ENCODE measurements at places on chromosomes 16 and 17.
A peak's percentile ranks its signal among the peaks of the same experiment; 100 is the strongest.

DNA sequence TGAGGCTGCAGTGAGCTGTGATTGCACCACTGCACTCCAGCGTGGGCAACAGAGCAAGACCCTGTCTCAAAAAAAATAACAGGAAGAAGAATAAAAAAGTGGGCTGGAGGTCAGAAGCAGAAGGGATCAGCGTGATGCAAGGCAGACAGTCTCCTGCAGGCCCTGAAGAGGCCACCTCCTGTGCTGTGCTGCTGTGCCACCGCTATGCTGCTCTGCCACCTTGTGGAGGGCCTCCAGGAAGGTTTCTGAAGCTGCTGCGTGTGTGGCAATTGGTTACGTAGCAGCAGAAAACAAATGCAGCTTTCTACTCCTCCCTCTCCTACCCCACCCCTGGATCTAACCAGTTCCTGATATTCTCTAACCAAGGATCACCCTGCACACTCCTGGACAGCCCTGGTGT lies 815.5 kb downstream of the KCNJ18 start:
- no peak for DNase-seq

- DNase-seq, result no peak
These were observed 993.5 kb downstream of the CDH8 start for GRCh38 chr16:61042737-61043136.

DNA sequence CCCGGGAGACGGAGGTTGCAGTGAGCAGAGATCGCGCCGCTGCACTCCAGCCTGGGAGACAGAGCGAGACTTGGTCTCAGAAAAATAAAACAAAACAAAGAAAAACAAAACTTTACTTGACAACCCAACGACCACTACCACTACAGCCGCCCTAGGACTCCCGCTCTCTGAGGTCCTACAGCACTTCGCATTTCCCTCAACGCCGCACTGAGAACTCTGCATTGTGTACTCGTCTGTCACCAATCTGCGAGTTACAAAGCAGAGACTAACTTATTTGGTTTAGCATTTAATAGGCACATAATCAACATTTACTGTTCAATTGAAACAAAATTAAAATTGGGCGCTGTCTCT lies 479 bp upstream of the ZNF207 start:
- peak; percentile 72 for DNase-seq

DNA sequence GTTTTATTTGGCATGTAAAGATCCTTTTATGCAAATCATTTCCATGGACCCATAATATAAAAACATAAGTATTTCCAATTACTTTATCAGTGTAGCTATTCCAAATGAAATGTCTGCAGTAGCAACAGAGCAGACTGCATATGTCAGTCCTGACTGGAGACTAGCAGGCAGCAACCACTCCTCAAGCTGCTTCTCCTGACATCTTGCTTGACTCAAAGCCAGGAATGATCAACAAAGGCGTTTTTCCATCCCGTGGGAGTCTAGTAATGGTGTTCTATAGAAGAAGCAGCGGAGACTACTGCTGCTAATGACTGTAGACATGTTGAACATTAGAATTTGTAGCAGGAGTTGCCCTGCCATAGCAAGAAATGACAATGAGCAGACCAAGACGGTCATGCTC lies 73.2 kb upstream of the AKTIP start:
- no peak for DNase-seq

DNA sequence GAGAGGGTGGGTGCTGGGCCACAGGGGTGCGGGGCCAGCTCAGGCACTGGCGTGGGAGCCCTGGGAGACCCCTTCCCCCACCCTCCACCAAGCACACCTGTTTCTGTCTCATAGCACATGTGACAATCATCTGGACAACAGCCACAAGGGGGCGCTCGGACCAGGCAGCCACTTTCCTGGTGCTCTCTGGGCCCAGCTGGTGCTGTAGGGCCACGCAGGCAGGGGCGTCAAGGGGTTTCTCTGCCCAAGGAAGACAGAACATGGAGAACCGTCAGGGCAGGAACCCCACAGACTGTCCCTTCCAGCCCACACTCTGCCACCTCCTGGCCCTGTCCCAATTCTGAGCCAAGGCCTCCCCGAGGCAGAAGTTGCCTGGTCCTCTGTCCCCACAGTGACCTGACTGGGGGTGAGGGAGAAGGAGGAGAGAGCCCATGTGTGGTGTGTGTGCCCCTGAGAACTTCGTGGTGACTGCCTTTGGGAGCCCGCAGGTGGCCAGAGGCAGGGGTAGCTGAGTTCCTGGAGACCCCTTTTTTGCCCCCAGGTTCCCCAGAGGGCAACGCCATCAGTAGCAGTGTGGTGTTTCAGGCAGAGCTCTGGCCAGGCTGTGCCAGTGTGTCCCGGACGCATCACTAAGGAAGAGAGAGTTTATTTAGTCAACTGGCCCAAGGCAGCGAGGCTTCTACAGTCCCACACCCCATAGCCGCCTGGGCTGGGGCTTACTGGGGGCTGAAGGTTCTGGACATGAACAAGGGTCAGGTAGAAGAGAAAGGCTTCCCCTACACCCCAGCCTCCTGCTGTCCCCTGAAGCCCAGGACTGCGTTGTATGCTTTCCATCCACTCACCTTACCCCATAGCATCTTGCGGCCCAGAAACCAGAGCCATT lies 3.1 kb upstream of the SETD6 start:
- DNase-seq, result peak; percentile 95

GRCh38 chr17:46878055-46878454 lies 26.7 kb downstream of the WNT9B start:
- no peak for DNase-seq

DNA sequence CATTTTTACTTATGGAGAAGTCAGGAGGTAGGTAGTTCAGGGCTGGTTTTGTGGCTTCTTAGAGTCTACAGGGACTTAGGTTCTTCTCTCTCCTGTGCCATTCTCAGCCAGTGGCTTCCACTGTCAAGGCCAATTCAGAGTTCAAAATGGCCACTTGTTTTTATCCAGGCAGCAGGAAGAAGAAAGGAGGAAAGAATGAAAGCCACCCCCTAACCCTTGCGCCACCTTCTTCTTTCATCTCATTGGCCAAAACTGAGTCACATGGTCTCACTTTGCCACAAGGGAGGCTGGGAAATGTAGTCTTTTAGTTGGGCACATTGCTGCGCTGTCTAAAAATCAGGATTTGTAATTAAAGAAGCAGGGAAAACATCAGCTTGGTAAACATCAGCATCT lies 60.8 kb upstream of the MED9 start:
- no peak for DNase-seq

DNA sequence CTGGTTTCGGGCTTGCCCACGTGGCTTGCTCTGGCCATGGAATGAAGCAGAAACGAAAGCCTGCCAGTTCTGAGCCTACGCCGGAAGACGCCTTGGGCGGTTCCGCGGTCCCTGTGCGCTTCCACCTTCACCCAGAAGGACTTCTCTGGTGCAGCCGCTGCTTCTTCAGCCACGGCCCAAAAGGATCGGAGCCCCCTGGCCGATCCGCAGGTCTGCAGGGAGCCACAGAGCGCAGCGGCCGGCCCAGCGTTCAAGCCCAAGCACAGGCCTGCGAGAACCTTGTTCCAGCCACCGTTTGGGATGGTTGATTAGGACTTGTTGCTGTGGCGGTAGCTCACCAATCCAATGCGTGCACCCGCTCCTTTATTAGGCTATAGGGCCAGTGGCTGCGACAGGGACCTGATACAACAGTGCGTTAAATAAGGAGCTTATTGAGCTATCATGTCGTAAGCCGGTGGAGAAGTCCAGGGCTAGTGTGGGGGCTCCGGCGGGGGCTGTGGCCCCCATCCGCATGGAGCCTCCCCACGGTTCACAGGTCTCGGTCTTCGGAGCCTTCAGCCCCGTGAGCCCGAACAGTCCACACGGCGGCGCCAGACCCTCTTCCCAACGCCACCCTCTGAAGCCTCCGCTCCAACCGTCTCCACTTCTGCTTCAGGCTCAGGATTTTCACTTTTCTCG lies 10.2 kb upstream of the MPP2 start:
- DNase-seq, result peak; percentile 84

- DNase-seq, result no peak
These were observed 47.5 kb downstream of the BAIAP2 start for GRCh38 chr17:81082177-81083073.

DNA sequence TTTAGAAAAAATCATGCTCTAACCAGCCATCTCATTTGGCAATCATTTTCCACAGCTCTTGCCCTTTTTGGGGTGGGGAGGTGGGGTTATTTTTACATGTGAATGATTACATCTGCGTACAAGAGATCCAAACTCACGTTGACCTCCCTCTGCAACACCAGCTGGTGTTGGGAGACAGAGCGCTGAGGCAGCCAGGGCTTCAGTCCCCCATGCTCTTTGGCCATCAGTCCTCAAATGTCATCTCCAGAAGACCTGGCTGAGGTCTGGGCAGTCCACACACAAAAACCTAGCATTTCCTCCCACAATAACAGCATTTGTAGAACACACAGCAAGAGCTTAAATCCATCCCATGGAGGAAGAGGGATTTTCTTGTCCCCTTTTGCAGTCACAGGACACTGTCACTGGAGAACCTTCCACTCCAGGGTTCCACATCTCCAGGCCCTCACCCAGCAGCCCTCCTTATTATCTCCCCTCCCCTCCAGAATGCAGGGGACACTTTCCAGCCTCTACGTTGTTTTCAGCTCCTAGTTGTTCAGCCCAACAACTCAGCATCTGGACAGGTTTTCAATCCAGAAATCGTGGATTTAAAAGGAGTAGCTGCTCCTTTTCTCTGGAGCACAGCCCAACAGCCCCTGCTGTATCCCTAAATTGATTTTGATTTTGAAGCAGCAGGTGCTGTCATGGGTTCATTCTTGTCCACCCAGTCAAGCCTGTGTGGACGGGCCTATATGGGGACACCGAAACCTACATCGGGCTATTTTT lies 21.1 kb downstream of the MEOX1 start:
- DNase-seq, result no peak

DNA sequence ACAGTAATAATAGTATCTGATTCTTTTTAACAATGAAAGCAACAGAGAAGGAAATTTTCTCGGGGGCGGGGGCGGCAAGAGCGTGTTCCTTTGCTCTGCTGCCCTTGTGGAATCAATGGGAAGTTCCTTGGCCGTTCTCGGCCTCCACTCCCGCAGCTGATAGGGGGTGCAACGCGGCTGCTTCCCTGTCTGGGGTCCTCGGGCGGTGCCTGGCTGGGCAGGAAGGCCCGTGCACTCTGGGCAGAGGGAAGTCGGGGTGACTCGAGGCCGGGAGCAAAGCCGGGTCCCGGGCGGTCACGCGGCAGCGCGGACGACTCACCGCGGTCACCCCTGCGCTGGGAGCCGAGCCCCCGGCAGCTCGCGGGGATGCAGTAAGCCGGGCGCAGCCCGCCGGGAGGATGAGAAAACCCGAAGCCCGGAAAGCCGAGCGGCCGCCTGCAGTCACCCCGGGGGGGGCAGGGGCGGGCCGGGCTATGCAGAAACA lies 2.5 kb downstream of the TUBB3 start:
- DNase-seq, result no peak

DNA sequence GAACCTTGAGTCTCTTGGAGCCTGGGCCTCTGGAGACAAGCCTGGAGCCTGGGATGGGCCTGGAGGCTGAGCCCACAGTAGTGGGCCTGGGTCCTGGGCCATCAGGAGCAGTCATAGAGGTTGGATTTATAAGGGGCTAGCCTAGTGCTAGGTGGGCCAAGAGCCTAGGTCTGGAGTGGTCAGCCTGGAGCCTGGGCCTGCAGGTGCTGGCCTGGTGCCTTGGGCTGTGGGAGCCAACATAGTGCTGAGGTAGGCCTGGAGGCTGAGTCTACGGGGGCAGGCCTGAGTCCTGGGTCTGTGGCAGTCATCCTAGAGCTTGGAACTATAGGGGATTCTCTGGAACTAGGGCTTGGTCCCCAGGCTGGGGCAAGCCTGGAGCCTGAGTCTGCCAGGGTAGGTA lies 414.1 kb downstream of the XYLT1 start:
- no peak for DNase-seq

- no peak for DNase-seq
These were observed 81.7 kb downstream of the RTN4RL1 start for GRCh38 chr17:1943436-1943831.

GRCh38 chr17:76502341-76503211 lies 1.4 kb upstream of the RHBDF2 start:
- no peak for DNase-seq

GRCh38 chr17:61175298-61176142 lies 224.1 kb upstream of the TBX2 start:
- no peak for DNase-seq

DNA sequence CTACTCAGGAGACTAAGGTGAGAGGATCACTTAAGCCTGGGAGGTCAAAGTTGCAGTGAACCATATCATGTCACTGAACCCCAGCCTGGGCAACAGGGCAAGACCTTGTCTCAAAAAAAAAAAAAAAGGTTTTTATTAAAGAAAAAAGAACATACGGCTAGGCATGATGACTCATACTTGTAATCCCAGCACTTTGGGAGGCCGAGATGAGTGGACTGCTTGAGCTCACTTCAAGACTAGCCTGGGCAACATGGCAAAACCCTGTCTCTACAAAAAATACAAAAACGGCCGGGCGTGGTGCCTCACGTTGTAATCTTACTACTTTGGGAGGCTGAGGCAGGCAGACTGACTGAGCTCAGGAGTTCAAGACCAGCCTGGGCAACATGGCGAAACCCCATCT lies 38.4 kb downstream of the RANBP10 start:
- DNase-seq, result no peak

DNA sequence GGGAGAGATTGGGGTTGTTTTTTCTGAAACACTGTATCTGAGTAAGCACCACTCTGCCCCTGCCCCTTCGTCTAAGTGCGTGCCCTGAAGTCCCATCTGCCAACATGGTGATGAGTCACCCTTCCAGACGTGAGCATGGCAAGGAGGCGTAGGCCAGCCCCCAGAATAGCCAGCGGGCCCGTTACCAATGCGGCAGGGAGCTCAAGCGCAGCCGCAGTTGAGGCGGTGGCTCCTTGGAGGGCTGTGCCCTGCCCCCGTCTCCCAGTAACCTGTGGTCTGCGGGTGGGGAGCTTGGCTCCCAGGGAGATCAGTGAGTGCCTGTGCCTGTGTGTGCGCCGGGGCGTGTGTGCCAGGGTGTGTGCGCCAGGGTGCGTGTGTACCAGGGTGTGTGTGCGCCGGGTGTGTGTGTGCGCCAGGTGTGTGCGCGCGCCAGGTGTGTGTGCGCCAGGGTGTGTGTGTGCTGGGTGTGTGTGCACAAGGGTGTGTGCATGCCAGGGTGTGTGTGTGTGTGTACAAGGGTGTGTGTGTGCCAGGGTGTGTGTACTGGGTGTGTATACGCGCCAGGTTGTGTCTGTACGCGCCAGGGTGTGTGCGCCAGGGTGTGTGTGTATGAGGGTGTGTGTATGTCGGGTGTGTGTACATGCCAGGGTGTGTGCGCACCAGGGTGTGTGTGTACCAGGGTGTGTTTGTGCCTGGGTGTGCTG lies 98.6 kb upstream of the CHMP6 start:
- DNase-seq, result peak; percentile 91

GRCh38 chr16:3641801-3642396 lies 12.6 kb upstream of the DNASE1 start:
- peak; percentile 34 for DNase-seq

- no peak for DNase-seq
These were observed 119.6 kb upstream of the CNTNAP4 start for GRCh38 chr16:76157629-76158028.

DNA sequence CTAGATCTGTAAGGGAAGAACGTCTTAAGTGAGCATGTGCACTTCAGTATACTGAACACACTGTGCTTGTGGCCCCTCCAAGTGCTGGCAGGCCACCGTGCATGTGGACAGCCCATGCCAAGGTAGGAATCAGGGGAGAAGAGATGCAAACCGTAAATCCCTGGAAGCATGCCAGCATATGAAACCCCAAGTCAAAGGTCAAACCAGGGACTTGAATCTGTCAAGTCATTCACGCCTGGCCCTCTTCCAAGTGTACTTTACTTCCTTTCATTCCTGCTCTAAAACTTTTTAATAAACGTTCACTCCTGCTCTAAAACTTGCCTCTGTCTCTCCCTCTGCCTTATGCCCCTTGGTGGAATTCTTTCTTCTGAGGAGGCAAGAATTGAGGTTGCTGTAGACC lies 2.8 kb upstream of the ATXN2L start:
- DNase-seq, result peak; percentile 38

Data from activated effector memory CD4-positive, alpha-beta T cell treated with anti-CD3 and anti-CD28 coated beads, Interleukin-2, amount 50 U/mL, for 16 hours (primary cell).